ENCODE measurements at places on chromosomes 16 and 17.

DNA sequence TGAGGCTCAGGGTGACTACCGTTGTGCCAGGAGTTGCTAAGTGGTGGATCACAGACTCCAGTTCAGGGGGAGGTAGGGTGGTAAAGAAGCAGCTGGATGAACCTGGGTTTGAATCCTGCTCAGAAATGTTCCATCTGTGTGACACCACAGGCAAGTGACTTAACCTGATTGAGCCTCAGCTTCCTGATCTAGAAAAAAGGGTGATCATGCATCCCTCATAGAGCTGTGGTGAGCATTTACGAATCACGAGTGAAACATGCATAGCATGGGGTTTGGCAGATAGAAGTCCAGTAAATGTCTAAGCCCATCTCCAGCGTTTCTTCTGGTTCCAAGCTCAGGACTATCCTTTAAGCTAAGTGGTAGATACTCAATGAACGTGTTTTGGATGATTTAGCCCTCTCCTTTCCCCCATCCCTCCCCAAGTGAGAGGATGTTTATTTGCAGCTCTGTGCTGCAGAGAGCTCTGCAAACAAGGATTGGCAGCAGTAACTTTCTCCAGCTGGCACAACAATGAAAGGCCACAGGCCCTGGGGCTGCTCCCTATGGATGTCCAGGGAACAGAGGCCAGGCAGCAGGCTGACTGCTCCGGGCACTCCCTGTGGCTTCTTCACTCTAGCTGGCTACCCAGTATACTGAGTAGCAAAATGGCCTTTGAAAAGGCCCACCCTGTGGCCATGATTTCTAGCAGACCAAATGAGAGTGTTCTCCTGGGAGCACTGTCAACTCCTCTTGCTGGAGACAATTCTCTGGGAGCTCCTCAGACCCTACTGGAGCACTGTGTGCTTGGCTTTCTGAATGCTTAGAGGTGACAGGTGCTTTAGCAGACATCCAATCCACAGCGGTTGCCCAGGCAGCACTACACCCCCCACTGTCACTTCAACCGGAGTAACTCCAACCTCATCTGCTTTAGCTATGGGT is 21.3 kb downstream of the CA4 start:
- DNase-seq: no peak

GRCh38 chr17:12122075-12122474 is 101.4 kb downstream of the MAP2K4 start:
- no peak for DNase-seq

DNA sequence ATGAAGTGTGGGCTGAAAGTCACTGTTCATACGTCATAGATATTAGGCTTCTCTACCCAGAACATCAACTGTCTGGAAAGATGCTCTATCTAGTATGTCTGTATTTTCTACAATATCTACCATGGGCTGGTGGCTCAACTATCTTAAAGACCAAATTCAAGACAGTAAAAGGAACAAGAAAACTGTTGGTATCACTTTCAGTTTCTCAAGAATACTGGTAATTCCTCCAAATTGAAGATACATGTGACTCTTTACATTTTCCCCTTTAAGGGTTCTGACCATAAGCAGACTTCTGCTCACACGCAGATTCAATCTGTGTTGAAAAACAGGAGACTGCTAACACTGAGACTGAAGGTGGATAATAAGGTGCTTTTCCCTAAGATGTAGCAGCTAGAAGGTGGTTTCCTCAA is 24.2 kb downstream of the XPO6 start:
- DNase-seq: peak; percentile 20

- no peak for DNase-seq
Observed at GRCh38 chr16:26987597-26988010, 79.1 kb upstream of the C16orf82 start.

DNA sequence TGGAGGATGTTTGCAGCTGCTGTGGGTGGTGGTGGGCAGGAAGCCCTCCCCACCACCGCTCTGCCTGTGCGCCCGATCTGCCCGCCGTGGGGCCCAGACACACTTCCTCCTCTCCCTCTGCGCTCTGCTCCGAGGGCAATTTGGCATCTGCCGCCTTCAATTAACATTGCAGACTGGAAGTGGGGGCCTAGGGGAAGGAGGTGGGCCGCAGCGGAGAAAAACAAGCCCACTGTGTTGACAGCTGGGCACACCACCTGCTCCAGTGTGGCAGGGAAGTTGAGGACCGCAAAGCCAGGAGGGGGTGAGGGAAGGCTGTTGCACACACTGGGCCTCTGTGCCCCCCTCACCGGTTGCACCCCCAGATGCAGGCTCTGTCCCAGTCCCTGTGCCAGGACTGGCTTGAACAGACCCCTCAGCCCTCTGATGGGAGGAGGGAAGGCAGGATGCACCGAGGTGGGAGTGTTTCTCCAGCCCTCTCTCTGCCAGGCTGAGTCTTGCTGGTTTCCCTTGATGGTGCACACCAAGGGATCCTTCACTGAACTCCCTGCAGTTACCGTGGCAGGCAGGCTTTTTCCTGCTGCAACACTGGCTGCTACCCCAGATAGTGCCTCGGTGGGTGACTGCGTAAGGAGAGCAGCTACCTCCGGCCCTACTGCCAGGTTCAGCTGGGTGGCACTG is 72.8 kb upstream of the MED9 start:
- peak; percentile 70 for DNase-seq

- DNase-seq: no peak
Observed at GRCh38 chr17:81106716-81107115, 58.6 kb upstream of the PVALEF start.

DNA sequence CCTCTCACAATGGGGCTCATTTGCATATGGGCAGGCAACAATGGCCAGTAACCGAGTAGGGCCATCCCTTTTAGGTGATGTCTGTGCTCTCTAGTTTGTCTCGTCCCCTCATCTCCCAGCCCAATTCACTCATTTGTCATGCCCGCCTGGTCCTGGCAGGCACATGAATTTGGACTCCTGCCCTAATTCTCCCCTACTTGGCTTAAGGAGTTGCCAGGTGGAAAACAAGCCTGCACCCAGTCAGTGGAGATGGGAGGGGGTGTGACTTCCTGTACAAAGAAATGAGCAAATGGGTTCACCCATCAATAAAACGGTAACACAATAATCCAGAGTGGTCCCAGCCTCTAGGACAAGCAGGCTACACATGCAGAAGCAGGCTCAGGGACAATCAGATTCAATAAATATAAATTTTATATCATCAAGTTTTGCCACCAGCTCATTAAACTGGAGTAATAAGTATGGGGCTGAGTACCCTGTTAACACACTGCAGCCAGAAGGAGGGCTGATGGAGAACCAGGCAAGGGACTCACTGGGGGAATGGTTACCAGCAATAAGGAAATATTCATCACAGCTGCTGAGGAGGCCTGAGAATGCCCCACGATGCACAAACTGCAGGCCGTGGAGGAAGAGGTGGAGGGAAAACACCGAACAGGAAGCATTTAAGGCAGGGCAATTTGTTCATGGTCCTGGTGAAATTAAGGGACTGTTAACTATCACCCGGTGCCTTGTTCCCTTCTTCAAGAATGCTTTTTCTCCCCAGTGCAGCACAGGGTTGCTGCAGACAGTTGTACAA is 84.4 kb upstream of the GPRC5B start:
- no peak for DNase-seq

GRCh38 chr17:956905-957304 is 22.7 kb downstream of the NXN start:
- no peak for DNase-seq

DNA sequence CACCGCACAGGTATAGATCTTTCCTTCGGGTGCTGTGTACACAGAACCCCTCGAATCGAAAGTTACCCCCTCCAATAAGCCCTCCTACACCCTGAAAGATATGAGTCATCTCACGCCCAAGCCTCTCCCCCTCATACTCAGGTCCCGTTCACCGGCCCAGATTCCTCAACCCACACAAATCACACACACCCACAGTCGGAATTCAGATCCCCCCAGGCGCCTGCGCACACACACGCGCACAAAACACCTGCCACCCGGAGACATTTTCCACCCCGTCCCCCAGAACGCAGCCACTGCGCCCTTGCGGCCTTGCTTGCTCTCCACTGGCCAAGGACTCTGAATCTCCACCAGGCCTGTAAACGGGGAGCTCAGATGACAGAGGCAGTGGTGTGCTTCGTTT is 4.9 kb downstream of the JPH3 start:
- no peak for DNase-seq

GRCh38 chr16:47753659-47754058 is 292.5 kb downstream of the PHKB start:
- no peak for DNase-seq

DNA sequence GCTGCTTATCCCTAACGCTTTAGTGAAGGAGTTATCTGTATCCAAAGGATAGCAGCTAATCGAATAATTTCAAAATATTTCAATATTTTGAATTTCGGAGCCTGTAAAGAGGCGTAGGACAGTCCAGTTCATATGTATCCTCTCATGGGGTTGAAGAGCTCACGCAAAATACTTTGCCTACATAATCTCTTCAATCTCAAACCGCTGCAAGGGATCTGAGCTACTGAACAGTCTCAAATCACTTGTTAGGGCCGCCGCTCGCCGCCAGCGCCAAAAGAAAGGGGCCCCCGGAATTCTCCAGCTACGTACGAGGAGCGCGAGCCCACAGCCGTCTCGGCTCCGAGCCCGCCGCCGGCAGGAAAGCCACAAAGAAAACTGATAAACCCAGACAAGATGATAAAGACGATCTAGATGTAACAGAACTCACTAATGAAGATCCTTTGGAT is 601 bp upstream of the RFWD3 start:
- peak; percentile 5 for DNase-seq

- DNase-seq: no peak
Observed at GRCh38 chr16:26809461-26809860, 257.3 kb upstream of the C16orf82 start.

GRCh38 chr16:57635266-57636097 is 7.1 kb downstream of the ADGRG1 start:
- DNase-seq: no peak

GRCh38 chr17:39813631-39814030 is 50.5 kb downstream of the IKZF3 start:
- peak; percentile 81 for DNase-seq

GRCh38 chr16:55605754-55606336 is 39.4 kb downstream of the CAPNS2 start:
- DNase-seq: no peak

GRCh38 chr17:49567104-49567521 is 8.6 kb upstream of the NXPH3 start:
- DNase-seq: no peak

GRCh38 chr16:87050142-87050541 is 267.1 kb downstream of the C16orf95 start:
- no peak for DNase-seq

DNA sequence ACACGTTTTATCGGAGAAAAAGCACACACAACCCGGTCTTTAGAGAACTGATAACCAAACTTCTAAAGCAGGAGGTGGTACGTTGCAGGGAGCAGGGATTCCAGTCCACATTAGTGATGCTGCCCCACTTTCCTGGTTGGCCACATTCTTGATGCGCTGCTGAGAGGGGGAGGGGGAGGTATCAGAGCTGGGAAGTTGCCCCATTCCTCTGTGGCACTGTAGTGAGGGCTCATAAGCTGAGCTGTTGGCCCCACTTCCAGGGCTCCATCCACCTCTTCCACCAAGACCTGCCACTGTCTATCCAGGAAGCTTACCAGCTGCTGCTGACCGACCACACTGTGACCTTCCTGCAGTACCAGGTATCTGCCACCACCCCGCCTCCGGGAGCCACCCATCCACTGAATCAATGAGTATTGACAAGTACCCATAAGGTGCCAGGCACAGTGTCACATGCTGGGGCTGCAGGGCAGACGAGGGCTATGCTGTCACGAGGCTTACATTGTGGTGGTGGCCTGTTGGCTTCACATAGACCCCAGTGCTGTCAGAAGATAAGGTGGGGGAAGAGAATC is 1.1 kb downstream of the TSEN54 start:
- DNase-seq: peak; percentile 16

GRCh38 chr16:24046442-24046841 is 209.7 kb upstream of the CACNG3 start:
- no peak for DNase-seq

- DNase-seq: no peak
Observed at GRCh38 chr16:19008245-19009169, 24.8 kb downstream of the TMC7 start.

DNA sequence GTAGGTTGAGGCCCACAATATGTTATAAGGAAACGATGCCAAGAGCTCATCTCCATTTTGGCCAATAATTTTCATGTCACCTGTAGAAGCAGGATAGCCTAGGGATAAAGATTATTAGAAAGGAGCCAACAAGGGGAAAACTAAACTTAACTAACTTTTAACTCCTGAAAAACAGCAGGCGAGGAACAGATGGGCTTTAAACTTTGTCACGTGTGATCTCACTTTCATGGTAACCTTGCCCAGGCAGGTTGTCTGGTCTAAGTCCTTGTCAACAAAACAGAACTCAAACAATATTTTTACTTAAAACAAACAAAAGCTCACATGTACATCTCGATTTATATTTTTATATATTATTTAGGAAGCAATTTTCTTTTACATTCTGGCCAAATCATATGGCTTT is 1672.0 kb downstream of the TP53TG3F start:
- DNase-seq: no peak

- DNase-seq: no peak
Observed at GRCh38 chr16:68732042-68732680, 4.9 kb upstream of the CDH1 start.

Data from CD8-positive, alpha-beta memory T cell (primary cell).